Right ventricle myocardium superior (tissue), 1 donor: ENCODE measurements at places on chromosomes 4 and X.
A peak's percentile ranks its signal among the peaks of the same experiment; 100 is the strongest.

GRCh38 chr4:122889726-122890125 is 32.7 kb downstream of the NUDT6 start:
- DNase-seq, result no peak

GRCh38 chr4:118352843-118353533 is at the start of gene PRSS12:
TSS of gene PRSS12 (minus strand) at chr4:118353003. CDS start at chr4:118352720, 283 bp downstream.
- DNase-seq, result peak; percentile 64

DNA sequence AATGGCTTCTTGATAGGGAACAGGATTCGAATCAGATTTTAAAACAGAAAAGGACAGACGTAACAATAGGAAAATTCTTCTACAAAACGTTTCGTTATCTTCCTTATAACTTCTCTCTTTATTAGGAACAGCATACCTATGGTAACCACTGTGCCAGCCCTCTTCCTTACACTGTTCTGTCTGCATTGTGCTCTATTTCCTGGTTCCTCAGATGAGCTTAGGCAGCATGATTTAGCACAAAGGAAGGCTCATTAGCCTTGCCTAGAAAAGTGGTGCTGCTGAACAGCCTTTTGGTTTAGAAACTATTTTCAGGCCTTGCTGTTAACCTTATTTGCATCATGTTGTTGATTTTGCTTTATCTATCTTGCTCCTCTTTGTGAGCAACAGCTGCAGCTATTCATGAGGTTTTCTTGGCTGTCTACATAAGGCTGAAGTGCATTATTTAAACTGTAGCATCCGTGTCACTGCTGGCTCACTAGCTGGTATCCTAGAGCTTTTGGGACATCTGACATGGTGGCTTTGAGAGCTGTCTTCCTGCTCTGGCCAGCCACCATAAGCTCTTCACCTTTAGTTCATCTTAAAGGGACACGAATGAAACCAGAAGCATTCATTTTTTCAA is 69.9 kb upstream of the NRK start:
- no peak for DNase-seq

DNA sequence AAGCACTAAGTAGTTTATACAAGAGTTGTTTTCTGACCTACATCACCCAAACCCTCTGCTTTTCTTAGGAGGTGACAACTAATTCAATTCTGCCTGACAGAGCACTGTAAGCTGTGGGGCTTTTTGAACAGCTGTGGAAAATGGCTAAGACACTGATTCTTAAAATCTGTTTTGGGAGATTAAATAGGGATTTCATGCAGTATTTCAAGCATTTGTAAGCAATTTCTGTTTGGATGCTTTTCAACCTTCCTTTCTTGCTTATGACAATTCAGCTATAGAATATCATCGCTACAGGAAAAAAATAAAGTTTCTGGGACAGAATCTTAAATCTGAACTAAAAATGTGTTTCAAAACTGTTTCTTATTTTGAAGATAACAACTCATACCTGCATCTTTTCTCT is 459.5 kb downstream of the RAPGEF2 start:
- DNase-seq, result no peak

DNA sequence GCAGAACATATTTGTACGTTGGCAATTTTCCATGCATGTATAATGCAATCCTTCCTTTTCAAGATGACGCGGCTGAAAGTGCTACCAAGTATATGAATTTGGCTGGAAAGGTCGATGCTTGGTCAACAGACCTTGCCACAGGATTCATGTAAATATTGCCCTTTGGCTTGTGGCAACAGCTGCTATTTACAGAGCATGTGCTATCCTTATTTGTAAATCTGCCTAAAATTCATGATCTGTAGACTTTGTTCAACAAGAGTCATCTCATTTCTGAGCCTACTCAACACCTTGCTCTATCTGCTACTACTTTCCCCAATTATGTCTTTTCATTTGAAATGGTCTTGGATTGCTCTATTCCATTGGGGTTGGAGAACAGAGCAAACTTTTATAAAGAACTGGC is 1.9 kb upstream of the SMARCA1 start:
- DNase-seq, result no peak

DNA sequence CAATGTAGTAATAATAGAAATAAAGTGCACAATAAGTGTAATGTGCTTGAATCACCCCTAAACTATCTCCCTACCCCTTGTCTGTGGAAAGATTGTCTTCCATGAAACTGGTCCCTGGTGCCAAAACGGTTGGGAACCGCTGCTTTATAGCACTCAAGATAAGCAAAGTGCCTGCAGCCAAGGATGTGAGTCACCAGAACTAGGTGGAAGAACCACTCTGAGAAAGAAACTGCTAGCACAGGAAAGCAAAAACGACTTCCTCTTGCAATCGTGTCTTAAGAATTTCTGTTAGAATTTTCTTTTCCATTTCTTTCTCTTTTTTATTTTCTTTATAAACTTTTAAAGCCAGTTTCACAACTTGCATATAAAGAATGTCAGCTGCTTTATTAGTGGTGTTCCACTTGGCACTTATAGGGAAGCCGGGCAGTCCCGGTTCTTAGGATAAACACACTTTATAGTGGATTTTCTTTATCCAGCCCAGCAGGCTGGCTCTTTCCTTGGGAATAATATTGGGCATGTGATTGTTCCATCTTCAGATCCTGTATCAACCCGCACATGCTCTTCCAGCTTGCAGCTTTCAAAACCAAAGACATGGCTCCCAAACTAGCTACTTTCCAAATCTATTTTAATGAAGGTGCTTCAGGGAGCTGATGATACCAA is 32.3 kb upstream of the CXCL8 start:
- peak; percentile 61 for DNase-seq

- DNase-seq, result no peak
These were observed 1517.6 kb downstream of the STIM2 start for GRCh38 chr4:28378109-28378830.

DNA sequence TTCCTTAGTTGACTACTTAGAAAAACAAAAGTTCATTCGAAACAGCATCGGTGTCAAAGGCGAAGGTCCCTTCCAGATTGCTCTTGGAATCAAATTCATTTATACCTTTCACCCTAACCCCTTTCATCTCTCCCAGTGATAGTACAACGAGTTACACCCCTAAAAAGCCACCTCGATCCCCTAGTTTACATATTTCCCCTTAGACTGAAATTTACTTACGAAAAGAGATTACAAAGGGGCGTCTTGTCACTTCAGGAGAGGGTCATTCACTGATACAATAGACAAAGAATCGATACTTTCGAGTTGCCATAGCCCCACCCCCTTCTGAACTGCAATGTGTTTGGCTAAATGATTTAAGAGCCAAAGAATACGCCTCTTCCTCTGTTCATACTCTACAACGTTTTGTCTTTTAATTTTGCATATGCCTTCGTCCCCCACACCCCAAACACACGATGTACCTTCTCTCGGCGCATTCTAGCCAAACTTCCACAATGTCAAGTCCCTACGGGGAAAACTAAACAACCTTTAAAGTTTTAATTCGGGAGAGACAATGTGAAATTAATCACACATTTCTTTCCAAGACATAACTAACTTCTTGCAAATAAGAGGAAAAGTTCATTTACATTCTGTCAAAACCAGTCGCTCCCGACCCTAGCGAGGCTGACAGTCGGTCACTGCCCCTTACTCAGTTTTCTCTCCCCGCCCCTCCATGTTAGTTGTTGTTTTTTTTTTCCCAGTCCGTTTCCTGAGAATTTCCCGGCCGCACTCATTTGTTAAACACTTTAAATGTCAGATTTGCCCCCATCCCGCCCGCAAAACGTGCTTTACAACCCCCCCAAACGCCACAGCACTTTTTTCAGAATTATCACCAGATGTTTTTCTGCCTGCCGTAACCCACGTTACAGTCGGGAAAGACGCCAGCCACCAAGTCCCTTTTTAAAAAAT is 88.6 kb downstream of the HPRT1 start:
- DNase-seq, result no peak
